ENCODE measurements at places on chromosomes 1 and 21.

DNA sequence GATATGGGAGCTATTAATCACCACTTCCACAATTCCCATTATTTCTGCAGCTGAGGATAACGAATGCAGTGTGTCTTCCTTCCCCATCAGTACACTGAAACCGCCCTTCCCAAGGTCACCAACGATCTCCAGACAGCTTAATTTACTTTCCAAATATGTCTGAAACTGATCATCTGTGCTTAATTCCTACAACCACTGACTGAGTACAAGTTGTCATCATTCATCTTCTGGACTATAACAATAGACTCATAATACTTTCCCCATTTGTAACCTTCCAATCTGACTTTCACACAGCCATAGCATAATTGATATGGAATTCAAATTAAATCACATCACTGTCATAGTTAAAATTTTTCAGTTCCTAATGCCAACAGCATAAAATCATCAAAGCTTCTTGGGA, 17.4 kb downstream of the DNM3 start:
- DNase-seq: no peak

DNA sequence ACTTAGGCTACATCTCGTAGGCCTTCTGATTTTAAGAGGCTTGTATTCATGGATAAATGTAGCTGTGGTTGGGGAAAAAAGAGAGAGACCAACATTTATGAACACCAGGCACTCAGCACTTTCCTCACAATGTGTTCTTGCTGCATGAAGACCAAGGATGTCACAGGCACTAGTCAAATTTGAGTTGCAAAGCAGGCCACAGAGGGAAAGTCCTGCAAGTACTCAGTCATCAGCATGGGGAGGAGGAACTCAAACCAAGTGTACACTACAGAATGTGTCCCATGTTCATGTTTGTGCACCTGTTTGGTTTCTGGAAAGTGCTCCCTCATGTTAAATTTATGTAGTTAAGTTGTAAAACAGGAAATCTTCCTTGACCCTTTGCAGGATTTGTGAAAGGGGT, 8.7 kb upstream of the MAP3K7CL start:
- no peak for DNase-seq

DNA sequence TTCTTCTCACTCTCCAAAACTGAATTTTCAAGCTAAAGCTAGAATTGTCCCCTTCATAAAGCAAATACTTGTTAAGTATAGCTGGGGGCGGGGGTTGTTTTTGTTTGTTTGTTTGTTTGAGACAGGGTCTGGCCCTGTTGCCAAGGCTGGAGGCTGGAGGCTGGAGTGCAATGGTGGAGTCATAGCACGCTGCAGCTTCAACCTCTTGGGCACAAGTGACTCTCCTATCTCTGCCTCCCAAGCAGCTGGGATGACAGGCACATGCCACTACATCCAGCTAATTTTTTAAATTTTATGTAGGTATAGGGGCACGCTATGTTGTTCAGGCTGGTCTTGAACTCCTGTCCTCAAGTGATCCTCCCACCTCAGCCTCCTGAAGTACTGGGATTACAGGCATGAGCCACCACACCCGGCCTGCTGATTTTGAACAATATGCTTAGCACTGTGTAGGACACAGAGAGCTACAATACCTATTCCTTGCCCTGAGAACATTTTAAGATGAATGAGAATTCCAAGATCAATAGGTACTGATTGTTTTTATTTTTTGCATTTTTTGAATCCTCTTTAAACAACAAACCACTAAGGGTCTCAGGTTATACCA, 42.2 kb downstream of the PCNX2 start:
- no peak for DNase-seq

DNA sequence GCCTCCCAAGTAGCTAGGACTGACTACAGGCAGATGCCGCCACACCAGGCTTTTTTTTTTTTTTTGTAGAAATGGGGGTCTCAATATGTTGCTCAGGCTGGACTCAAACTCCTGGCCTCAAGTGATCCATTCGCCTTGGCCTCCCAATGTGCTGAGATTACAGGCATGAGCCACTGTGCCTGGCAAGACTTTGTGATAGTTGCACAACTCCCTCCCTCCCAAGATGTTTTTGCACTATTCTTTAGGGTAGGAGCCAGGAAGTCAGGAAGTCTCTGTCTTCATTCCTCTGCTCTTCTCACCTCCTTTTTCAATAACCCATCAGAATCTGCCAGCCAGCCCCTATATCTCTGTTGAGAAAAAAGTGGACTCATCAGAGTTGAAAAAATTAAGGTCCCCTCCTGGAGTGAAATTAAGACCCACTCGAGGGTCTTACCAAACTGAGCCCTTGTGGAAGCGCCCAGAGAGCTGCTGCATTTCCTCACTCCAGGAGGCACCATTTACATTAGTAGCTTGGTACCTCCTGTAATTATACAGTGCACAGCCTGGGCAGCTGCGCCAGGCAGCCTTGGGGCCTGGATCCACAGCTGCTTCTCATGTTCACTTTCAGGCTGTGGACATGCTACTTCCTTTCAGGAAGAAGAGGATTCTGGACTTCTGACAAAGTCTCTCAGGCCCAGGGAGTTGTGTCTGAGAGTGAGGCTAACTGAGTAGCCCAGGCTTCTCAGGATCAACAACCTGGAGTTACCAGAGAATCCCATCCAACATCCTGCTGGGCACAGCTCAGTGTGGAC, 24.0 kb downstream of the TCEA3 start:
- DNase-seq: no peak

DNA sequence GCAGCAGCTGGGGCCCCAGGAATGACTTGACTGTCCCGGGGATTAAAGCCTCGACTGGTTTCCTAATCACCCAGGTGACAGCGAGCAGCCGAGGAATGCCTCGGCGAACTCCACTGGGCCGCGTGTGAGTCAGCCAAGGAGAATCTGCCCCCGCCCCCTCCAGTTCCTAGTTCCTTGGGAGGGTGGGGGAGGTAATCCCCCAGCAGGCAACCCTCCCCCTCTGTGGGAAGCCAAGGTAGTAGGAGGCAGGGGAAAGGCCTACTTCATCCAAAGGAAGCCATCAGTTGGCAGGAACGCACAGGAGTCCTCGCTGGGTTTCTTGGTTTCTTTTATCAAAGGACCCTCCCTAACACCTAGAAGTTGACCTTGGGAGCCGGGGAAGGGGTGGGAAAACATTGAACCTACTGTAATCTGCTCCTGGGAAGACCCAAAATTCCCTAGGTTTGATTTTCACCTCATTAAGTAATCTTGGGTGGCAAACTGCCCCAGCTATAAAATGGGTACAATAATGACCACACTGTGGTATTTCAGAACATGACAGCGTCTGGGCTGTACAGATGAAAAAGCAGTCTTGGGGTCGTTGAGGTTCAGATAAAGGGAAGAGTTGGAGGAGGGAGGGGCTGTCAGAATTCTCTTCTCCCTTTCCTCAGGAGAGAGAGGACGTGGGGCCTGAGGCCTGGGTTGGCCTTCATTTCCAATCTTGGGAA, 1.4 kb downstream of the TENT5B start:
- peak; percentile 15 for DNase-seq

DNA sequence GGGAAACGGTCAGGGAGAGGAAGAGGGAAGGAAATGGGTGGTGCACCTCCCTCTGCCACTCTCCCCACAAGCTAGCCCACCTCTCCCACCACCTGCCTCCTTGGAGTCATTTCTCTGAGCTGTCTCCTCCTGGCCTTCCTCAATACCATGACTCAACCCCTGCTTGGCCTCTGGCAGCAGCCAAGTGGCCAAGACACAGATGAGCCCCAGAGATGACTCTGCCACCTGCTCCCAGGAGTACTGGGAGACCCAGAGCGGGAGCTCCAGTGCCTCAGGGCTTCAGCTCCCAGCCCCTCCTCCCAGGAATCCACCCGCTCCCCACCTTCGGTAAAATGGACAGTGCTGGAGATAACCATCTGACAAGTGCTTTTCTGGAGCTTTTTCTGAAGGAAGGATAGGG, 2.6 kb downstream of the S100A16 start:
- no peak for DNase-seq

GRCh38 chr1:202038688-202039346, 28.4 kb downstream of the ELF3 start:
- DNase-seq: no peak

DNA sequence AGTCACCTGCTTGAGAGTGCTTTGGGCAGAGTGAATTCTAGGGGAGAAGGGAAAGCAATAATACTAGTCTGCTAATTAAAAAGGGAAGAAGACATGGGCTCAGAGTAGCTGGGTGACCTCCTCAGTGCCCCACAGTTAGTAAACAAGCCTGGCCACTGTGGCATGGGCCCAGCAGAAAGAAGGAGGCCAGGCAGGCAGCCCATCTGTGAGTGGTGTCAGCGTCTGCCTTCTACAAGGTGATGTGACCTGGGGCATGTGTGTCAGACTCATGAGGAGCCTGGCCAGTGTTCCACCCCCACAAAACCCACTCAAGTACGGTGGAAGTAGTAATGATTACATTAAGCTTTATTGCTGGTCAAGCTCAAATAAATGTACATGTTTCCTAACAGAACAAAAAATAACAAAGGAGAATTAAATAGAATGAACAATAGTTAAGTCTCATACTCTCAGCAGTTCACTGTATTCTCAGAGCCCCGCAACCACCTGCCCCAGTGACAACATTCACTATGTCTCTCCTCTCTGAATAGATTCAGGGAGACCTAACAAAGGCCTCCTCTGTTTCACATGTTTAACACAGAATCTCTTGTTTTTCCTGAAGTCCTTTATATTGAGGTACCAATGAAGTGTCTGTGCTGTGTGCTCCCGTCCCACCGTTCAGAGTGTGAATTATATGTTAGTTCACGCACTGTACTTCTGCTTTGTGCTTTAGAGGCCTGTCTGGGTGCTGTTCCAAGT, 32.5 kb downstream of the SLC22A15 start:
- no peak for DNase-seq

DNA sequence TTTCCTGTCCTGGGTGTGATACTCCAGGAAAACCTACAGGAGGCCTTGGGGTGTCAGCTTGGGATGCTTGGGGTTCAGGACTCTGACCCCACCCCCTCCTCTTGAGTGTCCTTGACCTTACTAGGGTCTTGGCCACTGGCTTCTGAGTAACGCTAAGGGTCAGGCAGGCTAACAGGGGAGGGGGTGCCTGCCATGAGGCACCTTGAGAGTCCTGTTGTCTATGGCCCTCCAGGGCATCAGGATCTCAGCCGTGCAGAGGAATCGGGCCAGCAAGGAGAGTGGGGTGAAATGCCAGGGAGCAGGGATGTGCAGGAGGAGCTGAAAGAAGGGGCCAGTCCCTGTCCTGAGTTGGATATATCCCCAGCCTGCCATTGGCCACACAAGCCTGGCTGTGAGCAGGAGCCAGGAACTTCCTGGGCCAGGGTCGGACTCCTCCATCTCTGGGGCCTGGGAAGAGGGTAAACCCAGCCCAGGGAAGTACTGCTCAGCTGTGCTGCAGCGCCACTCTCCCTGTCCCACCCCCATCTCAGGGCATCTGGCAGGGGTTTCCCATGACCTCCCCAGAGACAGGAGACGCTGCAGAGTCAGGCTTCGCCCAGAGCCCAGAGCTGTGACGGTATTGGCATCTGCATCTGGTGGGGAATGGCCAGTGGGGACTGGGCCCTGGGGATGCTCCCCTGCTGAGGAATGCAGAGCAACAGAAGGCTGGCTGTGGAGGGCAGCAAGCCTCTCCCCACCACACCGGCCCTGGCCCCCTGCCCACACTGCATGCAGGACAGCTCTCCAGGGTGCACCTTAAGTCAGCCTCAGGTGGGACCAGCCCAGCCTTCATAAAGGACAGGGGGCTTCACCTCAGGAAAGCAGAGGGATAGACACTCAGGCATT, 6.3 kb downstream of the KIF21B start:
- DNase-seq: no peak

GRCh38 chr1:223394706-223395105, 1.5 kb downstream of the CCDC185 start:
- no peak for DNase-seq

GRCh38 chr1:231970684-231971083, 344.1 kb downstream of the DISC1 start:
- DNase-seq: no peak

DNA sequence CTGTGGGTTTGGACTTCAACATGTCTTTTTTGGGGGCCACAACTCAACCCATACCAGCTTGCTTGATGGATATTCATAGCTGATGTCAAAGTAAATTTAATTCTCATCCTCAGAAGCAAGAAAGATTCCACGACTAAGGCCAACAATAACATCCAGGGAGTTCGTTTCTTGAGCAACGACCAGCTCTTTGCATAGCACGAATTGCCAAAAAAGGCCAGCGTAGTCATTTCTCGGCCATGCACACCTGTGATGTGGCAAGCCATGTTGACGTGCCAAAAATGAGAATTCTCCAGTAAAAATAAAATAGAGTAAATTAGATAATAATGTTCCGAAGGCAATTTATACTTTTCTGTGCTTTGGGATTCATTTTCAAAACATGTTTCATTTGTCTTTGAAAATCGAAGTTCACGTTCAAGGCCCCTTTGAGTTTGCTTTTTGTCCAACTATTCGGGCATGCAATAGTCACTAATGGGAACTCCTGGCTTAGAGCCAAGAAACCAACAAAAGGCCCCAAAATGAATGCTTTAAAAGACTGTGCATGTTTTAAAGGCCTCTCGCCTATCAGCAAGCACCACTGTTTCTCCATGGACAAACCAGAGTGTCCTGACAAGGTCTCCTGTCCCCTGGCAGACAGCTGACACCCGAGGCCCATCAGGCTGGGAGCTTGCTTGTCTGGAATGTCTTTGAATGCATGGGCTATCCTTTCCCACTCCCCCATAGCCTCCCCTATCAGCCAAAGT, 14.4 kb upstream of the IGSF5 start:
- no peak for DNase-seq

- DNase-seq: no peak
These were observed 134.9 kb downstream of the CLEC20A start for GRCh38 chr1:178361847-178362246.

DNA sequence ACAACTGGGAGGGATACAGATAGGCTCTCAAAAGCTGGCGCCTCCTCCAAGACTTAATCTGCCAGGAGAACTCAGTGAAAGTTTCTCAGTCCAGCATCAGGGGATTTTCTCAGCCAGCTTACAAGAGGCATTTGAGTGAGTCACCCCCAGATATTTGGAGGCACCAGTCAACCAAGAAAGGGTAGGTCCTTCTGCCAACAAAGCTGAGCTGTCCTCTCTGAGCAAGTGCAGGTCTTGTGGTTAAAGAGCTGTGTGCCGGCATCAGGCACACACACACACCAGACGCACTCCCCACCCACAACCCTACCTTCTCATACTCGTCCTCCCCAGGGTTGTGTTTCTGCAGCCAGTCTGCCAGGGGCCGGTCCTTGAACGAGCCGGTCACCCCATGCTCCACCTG, 27.0 kb upstream of the PPP1R15B start:
- DNase-seq: no peak

- DNase-seq: no peak
These were observed 433.9 kb upstream of the DAB1 start for GRCh38 chr1:57857809-57858208.

Data from hypothalamus (tissue), 51 donors.